ENCODE measurements at places on chromosomes 13 and 19.

DNA sequence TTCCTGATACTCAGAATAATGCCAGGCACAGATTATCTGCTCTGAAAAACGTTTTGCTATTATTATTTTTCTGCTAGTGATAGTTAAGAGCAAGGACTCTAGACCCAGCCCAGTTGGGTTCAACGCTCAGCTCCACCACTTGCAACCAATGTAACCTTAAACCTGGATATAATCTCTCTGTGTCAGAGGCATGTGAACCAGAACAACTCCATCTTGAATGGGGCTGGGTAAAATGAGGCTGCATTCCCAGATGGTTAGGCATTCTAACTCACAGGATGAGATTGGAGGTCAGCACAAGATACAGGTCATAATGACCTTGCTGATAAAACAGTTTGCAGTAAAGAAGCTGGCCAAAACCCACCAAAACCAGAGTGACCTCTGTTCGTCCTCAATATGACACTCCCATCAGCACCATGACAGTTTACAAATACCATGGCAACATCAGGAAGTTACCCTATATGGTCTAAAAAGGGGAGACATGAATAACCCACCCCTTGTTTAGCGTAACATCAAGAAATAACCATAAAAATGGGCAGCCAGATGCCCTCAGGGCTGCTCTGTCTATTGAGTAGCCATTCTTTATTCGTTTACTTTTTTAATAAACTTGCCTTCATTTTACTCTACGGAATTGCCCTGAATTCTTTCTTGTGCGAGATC lies 13.6 kb downstream of the FAM187B start:
- DNase-seq, result no peak

DNA sequence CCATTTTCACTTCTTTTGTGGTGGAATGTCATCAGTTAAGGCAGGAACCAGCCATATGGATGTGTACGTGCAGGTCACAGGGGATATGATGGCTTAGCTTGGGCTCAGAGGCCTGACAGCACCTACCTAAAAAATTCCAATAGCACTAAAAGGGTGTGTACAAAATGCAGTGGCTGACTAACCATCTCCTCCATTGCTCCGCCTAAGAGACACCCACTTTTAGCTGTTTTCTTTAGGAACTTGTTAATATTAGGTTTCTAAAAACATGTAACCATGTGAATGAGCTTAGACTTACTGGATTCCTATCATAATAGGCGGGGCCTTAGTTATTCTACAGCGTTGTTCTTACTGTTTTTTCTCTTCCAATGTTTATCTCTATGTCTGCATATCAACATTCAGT lies 25.8 kb downstream of the GP6 start:
- no peak for DNase-seq

- DNase-seq, result no peak
Measured at GRCh38 chr13:101811284-101811839, 358.9 kb downstream of the ITGBL1 start.

GRCh38 chr13:67223742-67224141 lies 6.4 kb downstream of the PCDH9 start:
- no peak for DNase-seq

DNA sequence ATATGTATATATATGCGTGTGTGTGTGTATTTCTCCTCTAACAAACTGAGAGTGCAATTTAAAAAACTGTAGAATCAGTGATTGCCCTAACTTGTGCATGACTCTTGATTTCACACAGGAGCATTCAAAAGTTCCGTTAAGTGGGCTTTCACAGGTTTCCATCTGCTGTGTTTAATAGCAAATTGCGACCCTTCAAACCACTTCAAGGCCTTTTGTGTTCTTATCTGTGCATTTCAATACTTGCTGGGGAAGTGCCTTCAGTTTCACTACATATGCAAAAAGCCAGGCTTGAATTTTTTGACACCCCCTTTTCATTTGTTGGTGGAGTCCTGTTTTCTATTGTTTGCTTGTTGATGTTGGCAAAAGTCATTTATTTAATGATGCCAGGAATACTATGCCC lies 158.0 kb downstream of the TM9SF2 start:
- no peak for DNase-seq

GRCh38 chr13:42041684-42042035 lies 6.8 kb upstream of the DGKH start:
- DNase-seq, result no peak

- no peak for DNase-seq
Measured at GRCh38 chr13:106468207-106468606, 67.3 kb downstream of the EFNB2 start.

Data from CD4-positive, alpha-beta T cell (primary cell).